ENCODE measurements at places on chromosomes 11 and 22.

- DNase-seq = no peak
These were observed 20.5 kb downstream of the NUCB2 start for GRCh38 chr11:17296852-17297559.

DNA sequence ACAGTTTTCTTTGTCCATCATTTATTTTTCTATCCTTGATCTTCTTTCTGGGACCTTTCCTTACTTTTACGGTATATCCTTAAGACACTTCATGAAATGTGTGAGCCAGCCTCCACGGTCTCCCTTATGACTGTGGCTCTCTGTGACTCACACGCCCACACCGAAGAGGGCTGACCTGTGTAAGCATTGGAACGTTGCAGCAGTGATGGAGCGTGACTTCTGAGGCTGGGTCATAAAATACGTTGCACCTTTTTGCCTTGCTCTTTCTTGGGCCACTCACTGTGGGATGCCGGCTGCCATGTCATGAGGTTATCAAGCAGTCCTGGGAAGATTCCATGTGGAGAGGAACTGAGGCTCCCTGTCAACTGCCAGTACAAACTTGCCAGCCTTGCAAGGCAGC lies 96.3 kb upstream of the RAB1B start:
- DNase-seq = no peak

DNA sequence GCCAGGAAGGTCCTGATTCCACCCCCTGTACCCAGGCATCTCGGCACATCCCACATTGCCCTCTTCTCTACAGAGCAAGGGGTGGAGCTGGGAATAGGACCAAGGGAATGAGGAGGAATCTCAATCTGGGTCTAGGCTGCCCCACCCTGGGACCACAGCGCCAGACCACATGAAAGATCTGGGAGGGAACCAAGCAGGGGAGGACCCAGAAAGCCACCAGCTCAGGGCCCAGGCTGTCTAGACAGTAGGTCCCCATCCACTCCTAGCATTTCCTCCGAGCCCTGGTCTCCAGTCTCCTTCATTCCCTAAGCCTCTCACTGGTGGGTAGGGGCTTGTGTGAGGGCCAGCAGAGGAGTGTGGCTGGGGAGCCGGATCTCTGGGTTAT lies 11.6 kb downstream of the PHLDB1 start:
- no peak for DNase-seq

GRCh38 chr11:102771351-102771750 lies 9.1 kb downstream of the MMP10 start:
- DNase-seq = no peak

- no peak for DNase-seq
These were observed 212 bp downstream of the HRAS start for GRCh38 chr11:535210-535518.

DNA sequence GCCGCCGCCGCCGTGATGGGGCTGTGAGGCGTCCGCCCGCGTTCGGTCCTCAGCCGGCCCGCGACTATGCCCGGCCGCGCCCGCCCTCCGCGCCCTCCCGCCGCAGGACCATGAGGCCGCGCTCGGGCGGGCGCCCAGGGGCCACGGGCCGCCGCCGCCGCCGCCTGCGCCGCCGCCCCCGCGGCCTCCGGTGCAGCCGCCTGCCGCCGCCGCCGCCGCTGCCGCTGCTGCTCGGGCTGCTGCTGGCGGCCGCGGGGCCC lies 215 bp downstream of the ZNRF3 start:
- DNase-seq = no peak

GRCh38 chr11:64278576-64279190 lies 5.8 kb downstream of the BAD start:
- no peak for DNase-seq

GRCh38 chr11:1054143-1055108 lies 17.9 kb upstream of the MUC6 start:
- no peak for DNase-seq

DNA sequence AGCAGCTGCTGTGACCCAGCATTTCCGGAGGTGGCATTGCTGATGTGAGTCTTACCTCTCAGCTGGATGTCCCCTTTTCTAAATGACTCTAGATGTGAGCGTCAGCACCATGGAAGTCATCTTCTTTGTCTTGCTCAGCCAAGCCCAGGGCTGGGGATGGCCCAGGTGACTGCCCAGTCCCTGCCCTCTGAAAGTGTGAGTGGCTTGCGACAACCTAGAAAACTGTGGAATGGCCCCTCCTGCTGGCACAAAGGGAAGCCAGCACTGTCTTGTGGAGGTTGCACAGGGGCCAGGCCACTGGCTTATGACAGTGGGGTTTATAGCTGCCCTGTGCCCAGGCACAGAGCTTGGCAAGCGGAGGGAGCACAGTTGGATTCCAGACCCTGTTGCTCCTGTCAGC lies 6.2 kb downstream of the TUB start:
- DNase-seq = no peak

- DNase-seq = no peak
These were observed 10.4 kb downstream of the GNAZ start for GRCh38 chr22:23080613-23081290.

All from OCI-M1 (cell line).